Pancreas (tissue), 10 donors: ENCODE measurements at places on chromosomes 6 and 20. TPM values are rescaled to one million over a fixed set of nuclear protein-coding genes. Genes with fewer than 3 reads are reported as not detected.
A peak's percentile ranks its signal among the peaks of the same experiment; 100 is the strongest.

GRCh38 chr6:131754715-131755567, 44.1 kb upstream of the CTAGE9 start:
- no peak for DNase-seq

GRCh38 chr6:81786150-81786549, 33.7 kb upstream of the TENT5A start:
- DNase-seq = no peak

- DNase-seq = no peak
Observed at GRCh38 chr6:35185971-35186370, 27.8 kb upstream of the SCUBE3 start.

GRCh38 chr6:18324706-18325042, 60.3 kb upstream of the DEK start:
- no peak for DNase-seq

GRCh38 chr6:4732691-4733315, 43.4 kb upstream of the CDYL start:
- no peak for DNase-seq

DNA sequence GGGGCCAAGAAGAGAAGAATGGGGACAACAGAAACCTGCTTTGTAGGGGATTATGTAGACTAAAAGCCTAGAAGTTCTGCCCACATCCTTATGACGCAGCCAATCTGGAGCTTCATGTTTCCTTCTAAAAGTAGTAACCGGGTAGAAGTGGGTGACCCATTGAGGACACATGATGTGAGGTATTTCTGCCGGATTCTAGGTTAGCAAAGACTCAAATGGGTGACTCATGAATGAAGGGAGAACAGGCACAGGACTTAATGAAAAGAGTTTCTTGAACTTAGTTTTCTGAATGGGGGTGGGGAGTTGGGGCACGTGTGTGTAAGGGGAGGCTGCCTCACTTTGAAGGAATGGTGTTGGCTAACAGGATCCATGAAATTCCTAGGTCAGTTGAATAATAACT, 68.8 kb downstream of the CDS2 start:
- DNase-seq = no peak

GRCh38 chr6:72272958-72273357, 348.9 kb upstream of the KCNQ5 start:
- no peak for DNase-seq

- DNase-seq = no peak
Observed at GRCh38 chr6:56570413-56571359, 72.0 kb downstream of the DST start.

- no peak for DNase-seq
Observed at GRCh38 chr6:160055378-160055777, 66.2 kb upstream of the SLC22A1 start.

DNA sequence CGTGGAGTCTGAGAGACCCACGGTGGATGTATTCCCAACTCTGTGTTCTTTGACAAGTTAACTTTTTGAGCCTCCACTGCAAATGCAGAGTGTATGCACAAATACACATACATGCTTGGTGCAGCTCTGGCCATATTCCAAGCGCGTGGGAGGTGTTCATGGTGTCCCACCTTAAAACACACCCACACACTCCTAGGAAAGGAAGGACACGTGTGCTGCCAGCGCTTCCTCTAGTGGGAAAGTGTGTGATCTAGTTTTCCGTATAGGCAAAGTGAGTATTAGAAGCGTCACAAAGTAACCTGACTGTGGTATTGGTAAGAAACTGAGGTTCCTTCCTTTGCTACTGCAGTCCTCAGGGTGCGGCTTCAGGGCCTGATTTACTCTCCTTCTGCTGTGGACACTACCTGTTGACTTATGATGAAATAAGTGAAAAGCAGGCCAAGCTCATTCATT, 36.0 kb upstream of the MPC1 start:
- DNase-seq = no peak

DNA sequence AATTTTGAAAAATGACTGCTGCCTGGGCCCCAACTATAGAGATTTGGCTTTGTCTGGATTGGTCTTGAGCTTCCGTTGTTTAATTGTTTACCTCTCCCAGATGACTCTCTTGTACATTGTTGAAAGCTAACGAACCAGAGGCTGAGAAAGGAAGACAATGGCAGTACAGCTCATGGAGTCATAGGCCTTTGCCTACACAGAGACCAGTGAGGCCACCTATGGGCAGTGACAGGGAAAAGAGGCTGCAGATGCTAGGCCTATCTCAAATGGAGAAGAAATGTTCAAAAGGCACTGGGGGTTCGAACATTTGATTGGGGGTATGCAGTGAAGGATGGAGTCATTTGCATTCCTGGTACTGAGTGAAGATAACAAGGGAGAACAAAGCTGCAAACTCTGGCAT, 29.1 kb downstream of the OPN5 start:
- no peak for DNase-seq

- DNase-seq = no peak
Observed at GRCh38 chr6:52426667-52427066, 6.5 kb downstream of the EFHC1 start.

- no peak for DNase-seq
Observed at GRCh38 chr6:4323322-4323721, 187.9 kb upstream of the ECI2 start.

DNA sequence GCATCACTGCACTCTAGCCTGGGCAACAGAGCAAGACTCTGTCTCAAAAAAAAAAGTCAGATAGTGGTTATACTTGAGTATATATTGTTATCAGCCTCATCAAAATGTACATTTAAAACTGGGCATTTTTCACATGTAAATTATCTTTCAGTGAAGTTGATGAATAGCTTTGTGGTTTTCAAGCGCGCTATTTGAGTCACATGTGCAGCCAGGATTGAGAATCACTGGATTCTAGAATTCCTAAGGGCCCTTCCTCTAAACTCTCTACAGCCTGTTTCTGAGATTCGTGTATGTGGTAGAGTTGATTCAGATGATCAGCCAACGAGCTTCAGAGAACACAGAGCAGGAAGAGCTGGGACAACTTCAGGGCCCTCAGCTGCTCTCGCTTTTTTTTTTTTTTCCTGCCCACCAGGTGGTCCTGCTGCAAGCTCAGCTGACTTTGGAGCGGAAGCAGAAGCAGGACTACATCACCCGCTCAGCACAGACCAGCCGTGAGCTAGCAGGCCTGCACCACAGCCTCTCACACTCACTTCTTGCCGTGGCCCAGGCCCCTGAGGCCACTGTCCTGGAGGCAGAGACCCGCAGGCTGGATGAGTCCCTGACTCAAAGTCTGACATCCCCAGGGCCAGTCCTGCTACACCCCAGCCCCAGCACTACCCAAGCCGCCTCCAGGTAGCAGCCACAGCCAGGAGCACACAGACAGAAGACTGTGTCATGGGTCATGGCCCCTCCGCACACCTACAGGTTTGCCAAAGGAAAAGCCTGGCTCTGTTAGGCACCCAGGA, 18.3 kb downstream of the C20orf173 start:
- no peak for DNase-seq

- DNase-seq = peak; percentile 54
Observed at GRCh38 chr6:36627801-36628246, 33.7 kb downstream of the SRSF3 start.

DNA sequence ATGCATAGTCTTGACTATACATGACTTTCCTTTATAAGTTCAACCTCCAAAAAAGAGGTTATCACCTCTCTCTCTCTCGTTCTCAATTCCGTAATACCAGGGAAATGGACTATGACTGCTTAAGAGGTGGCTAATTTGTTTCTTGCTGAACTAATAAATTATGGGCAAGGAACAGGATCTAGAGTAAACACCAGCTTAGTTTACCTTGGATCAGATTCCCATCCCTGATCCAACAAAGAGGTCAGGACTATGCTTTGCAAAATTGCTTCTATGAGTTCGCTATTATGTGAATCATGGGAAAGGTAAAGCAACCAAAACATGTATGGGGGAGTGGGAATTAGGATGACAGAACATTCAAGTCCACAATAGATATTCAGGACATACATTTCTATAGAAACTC, 630.7 kb downstream of the HACE1 start:
- no peak for DNase-seq

- DNase-seq = no peak
Observed at GRCh38 chr20:51643390-51643789, 100.9 kb upstream of the NFATC2 start.

DNA sequence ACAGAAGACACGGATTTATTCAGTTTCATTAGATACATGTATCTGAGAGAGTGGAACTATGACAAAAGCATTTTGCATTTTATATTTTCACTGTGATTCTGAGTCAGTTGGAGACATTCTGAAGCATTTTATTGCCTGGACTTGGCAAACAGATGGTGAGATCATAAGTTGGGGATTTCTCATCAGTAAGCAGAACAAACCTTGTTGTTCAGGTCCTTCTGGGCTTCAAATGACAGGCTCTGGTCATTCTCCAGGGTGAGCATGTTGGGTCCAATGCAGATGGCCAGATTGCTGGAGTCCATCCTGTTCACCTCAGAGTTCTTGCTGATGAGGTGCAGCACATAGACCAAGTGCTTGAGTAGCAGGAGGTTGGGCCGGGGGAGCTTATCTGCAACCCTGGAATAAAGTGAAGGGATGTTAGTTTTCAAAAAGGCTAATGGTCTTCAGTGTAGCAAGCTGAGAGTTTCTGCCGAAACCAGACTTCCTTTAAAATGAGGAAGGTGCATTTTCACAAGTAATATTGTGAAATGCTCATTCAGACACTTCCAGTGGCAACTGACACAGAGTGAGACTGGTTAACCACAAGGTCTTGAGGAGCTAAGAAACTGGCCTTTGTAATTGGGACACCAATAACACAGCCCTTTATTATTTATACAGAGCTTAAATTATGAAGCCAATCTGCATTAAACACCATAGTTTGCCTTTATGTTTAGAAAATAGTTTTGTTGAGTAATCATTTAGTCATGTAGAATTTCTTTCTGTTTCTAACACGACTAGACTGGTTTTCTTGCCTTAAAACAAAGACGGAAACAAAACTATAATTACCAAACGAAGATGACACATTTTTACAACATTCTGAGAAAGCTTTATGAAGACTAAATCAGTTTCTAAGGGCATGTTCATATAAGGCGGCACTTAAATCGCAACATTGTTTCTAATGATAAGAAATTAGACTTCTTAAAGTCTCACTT, 5.6 kb downstream of the TAGAP start:
- no peak for DNase-seq

GRCh38 chr20:12762725-12763124, 246.0 kb upstream of the SPTLC3 start:
- DNase-seq = no peak

GRCh38 chr6:43983632-43984031, 143.6 kb downstream of the MRPL14 start:
- DNase-seq = no peak

- no peak for DNase-seq
Observed at GRCh38 chr20:48841196-48841874, 13.5 kb upstream of the PREX1 start.

DNA sequence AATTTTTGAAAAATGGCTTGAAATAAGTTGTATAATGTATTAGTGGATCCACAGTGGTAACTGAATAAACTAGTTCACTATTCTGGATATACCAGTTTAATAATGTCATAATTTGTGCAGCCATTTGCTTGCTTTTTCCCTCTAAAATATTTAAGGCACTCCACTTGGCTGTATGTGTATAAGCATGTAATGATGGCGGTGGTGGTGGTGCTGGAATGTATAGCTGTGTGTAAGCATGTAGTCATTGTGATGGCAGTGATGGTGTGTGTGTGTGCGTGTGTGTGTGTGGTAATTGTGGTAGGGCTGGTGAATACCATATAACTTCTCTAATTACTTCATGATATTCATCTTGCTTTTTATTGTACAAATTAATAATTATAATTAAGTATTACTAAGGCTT, 89.2 kb upstream of the HIVEP1 start:
- no peak for DNase-seq

GRCh38 chr6:158039571-158040050, 57.9 kb downstream of the SYNJ2 start:
- DNase-seq = no peak

GRCh38 chr6:67888886-67889681, 746.0 kb upstream of the ADGRB3 start:
- no peak for DNase-seq

DNA sequence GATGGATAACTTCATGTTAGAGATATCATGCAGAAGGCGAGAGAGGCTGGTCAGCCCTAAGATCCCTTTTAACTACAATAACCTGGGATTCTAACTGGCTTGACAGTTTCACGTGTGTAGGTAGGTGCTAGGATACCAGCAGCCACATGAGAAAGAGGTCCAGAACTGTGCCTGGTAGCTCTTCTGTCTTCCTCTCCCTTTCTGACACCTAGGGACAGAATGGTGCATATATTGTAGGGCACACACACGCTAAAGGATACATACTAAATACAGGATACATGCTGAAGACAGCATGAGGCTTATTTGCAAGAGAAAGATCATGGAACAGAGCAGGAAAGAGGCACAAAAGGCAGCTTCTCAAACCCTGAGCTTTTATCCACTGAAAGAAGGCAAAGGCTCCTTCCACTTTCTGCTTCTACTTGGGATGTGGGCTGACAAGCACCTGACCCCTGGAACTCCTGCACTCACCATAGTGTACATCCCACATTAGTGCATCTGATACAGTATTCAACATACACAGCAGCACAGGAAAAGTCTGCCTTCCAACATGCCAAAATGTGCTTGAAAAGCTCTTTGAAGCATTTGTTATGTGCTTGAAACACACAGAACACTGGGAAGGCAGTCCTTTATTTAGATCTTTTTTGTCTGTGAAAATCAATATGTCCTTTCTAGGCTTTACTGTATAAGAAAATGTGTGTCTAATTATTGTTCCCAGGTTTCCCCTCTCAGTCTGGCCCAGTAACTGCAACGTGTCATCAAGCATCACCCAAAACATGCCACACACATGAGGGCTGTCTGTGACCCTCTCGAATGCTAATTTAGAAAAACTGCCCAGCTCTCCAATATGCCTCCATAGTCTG, 3.2 kb downstream of the SLC22A23 start:
- no peak for DNase-seq

- DNase-seq = no peak
Observed at GRCh38 chr20:48706710-48707365, 121.0 kb downstream of the PREX1 start.

PRICKLE4 gene
- polyA plus RNA-seq = 2.7 TPM

TASP1 gene
- 6.7 TPM for polyA plus RNA-seq

C4B gene
- polyA plus RNA-seq = 46.1 TPM

CCR6 gene
- polyA plus RNA-seq = 0.21 TPM

SUPT3H gene
- 3.8 TPM for polyA plus RNA-seq

RAD21L1 gene
- not detected for polyA plus RNA-seq

PAK5 gene
- 1.1 TPM for polyA plus RNA-seq

HLA-DRA gene
- 19.3 TPM for polyA plus RNA-seq

HLA-DQB1 gene
- polyA plus RNA-seq = 24.7 TPM

GTF2H4 gene
- 34.6 TPM for polyA plus RNA-seq

CTAGE9 gene
- polyA plus RNA-seq = not detected

MICAL1 gene
- 38.2 TPM for polyA plus RNA-seq
